ENCODE measurements at places on chromosomes 7 and 10. TPM values are rescaled to one million over a fixed set of nuclear protein-coding genes. Genes with fewer than 3 reads are reported as not detected.

Gene PAPOLB
- total RNA-seq, result 0.05 TPM

Gene UNCX
- total RNA-seq, result not detected

Gene RET
- total RNA-seq, result 0.60 TPM

Gene HACD1
- total RNA-seq, result 173 TPM

Gene ZFAND2A
- total RNA-seq, result 6.6 TPM

Gene RSPH10B
- not detected for total RNA-seq

Gene SLIT1
- 0.08 TPM for total RNA-seq

Gene GDF10
- total RNA-seq, result 0.22 TPM

Gene PLXDC2
- total RNA-seq, result 16.6 TPM

DNA sequence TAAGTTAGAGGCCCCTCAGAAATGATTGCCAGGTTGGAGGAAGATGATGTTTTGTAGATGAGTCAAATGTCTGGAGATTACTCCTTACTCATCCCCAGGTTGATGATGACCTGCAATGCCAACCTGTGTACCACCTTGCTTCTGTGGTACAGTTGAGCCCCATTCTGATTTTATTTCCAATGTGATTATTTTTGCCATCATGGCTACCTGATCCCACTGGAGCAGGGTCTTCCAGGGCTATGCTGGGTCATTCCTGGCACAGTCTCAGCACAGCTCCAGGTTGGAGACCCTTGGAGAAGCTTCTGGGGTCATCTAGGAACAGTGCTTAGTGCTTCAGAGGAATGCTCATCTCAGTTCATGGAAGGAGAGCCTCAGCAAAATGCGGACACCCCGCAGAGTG is 34.3 kb downstream of the LRRC18 start:
- no peak overlapping the region for H3K27ac ChIP-seq
- no peak for DNase-seq
- H3K27me3 ChIP-seq, result no peaks in the 10 kb centered on the region
- no peaks in the 10 kb centered on the region for H3K36me3 ChIP-seq

GRCh38 chr10:28564905-28565304 is 32.0 kb downstream of the WAC start:
- no peak for DNase-seq
- peaks cover 11% of the 10 kb centered on the region for H3K36me3 ChIP-seq
- no peaks in the 10 kb centered on the region for H3K27me3 ChIP-seq
- H3K4me3 ChIP-seq, result peak overlapping the region; percentile 5

- H3K27me3 ChIP-seq, result peaks cover 68% of the 10 kb centered on the region
- H3K4me1 ChIP-seq, result peaks cover 10% of the 10 kb centered on the region
- H3K27ac ChIP-seq, result no peak overlapping the region
- H3K4me3 ChIP-seq, result no peak overlapping the region
- peak; percentile 9 for DNase-seq
Measured at GRCh38 chr7:363626-364025, 73.7 kb downstream of the FOXL3 start.

- peaks cover 4% of the 10 kb centered on the region for H3K27me3 ChIP-seq
- H3K4me3 ChIP-seq, result no peak overlapping the region
- DNase-seq, result peak; percentile 39
- H3K27ac ChIP-seq, result no peak overlapping the region
- H3K36me3 ChIP-seq, result no peaks in the 10 kb centered on the region
- peaks cover 10% of the 10 kb centered on the region for H3K4me1 ChIP-seq
Measured at GRCh38 chr10:96339956-96340904, 18.6 kb downstream of the OPALIN start.

GRCh38 chr7:101537205-101537604 is 91.9 kb downstream of the MYL10 start:
- H3K27me3 ChIP-seq, result peaks cover 7% of the 10 kb centered on the region
- H3K27ac ChIP-seq, result no peak overlapping the region
- H3K4me3 ChIP-seq, result no peak overlapping the region
- no peaks in the 10 kb centered on the region for H3K36me3 ChIP-seq
- DNase-seq, result no peak

GRCh38 chr7:127976738-127977120 is 54.5 kb downstream of the LRRC4 start:
- H3K27ac ChIP-seq, result no peak overlapping the region
- H3K27me3 ChIP-seq, result no peaks in the 10 kb centered on the region
- no peak overlapping the region for H3K4me3 ChIP-seq
- H3K36me3 ChIP-seq, result no peaks in the 10 kb centered on the region

DNA sequence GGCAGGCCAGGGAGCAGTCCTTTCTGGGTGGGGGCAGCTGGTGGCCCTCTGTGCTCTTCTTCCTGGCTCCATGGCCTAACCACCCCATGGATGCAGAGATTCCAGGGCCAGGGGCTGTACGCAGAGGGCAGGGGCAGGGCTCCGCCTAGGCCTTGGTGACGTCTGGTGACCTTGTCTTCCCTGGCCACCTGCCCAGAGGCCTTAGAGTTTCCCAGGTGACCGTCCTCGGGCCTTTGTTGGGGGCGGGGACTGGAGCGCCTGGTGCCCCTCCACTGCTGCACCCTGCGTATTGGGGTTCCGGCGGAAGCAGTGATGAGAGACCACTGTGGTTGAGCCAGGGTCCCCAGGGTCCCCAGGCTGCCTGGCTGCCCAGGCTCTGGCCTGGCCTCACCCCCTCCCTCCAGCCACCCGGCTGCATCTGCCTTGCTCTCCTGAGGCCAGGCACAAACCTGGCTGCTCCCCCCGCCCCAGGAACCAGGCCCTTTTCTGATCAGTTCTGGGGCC is 10.3 kb downstream of the PWWP2B start:
- H3K4me3 ChIP-seq, result peak overlapping the region; percentile 44
- H3K27me3 ChIP-seq, result no peaks in the 10 kb centered on the region
- H3K27ac ChIP-seq, result peak overlapping the region; percentile 86

Data from left ventricle myocardium inferior (tissue), 1 donor.